ENCODE measurements at places on chromosomes 1 and 21. TPM values are rescaled to one million over a fixed set of nuclear protein-coding genes. Genes with fewer than 3 reads are reported as not detected.

DNA sequence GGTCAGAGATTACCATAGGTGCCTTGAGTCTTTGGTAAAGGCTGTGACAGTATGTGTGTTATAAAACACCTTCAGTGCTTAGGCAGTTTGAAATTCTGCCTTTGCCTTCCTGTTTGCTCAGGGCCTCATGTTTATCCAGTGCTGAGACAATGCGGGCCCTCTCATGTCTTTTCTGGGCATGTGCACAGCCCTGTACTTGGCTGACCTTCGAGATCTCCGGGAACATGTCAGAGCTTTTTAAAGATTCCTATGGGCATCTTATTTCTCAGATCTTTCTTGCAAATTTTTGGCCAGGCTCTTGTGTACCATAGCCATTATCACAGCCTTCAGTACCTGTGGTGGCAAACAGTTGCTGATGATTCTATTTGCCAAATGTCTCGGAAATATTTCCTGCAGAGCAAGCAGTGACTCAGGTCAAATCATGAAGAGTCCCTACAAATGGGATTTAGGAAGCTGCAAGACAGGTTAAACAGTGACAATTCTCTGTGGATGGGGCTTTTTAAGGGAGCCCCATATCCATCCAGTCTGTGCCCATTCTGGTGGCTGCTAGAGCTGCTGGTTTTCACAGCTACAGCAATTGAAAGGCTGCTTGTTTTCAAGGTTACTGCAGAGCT, 42.1 kb downstream of the HOOK1 start:
- no peak overlapping the region for H3K4me3 ChIP-seq
- no peak overlapping the region for H3K27ac ChIP-seq
- no peaks in the 10 kb centered on the region for H3K4me1 ChIP-seq

- H3K27ac ChIP-seq = no peak overlapping the region
- H3K4me3 ChIP-seq = no peak overlapping the region
- H3K27me3 ChIP-seq = no peaks in the 10 kb centered on the region
- DNase-seq = no peak
These were observed 39.3 kb downstream of the L1TD1 start for GRCh38 chr1:62233926-62234450.

GRCh38 chr1:41261926-41262618, 20.0 kb upstream of the SCMH1 start:
- no peak overlapping the region for H3K27ac ChIP-seq
- H3K4me3 ChIP-seq = no peak overlapping the region
- H3K4me1 ChIP-seq = no peaks in the 10 kb centered on the region
- DNase-seq = no peak

DNA sequence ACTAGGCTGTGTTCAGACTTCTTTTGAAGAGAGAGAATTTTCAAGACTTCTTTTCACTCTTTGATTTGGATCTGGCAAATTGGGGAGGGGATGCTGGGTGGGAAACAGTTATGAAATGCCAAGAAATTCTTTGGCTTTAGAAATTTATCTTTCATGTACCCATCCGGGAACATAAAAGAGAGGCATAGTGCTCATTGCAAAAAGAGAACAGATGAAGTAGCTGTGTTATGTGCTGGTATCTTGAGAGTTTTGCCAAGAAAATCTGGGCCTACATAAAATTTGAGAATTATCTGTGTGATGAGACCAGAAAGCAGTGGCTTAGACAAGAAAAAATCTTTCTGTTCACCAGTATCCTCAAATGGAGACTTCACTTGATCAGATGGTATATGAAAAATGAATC, 4.3 kb downstream of the TMEM167B start:
- DNase-seq = no peak
- peaks cover 14% of the 10 kb centered on the region for H3K4me1 ChIP-seq
- no peaks in the 10 kb centered on the region for H3K36me3 ChIP-seq
- H3K4me3 ChIP-seq = no peak overlapping the region

DNA sequence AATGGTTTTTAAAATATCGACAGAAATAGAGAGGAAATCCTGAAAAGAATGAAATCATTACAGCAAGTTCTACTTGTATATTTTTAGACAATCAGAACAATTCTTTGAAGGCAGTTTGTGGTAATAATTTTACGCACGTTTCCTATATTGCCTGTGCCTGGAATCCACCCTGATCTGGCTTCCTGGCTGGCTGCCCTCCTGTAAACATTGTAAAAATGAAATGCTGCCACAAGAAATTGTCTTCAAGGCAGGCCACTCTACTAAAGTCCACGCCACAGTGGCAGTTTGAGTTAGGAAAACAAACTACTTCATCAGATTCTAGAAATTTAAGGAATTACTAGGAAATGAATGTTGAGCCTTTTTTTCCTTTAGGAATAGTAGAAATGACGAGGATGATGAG, 454.5 kb upstream of the NR5A2 start:
- no peaks in the 10 kb centered on the region for H3K27me3 ChIP-seq
- DNase-seq = no peak
- H3K36me3 ChIP-seq = no peaks in the 10 kb centered on the region
- no peaks in the 10 kb centered on the region for H3K4me1 ChIP-seq
- H3K27ac ChIP-seq = no peak overlapping the region

- H3K4me1 ChIP-seq = peaks cover 86% of the 10 kb centered on the region
- H3K4me3 ChIP-seq = no peak overlapping the region
- H3K36me3 ChIP-seq = no peaks in the 10 kb centered on the region
- no peaks in the 10 kb centered on the region for H3K27me3 ChIP-seq
- peak; percentile 84 for DNase-seq
- peak overlapping the region; percentile 97 for H3K27ac ChIP-seq
These were observed 14.3 kb downstream of the ADAMTSL4 start for GRCh38 chr1:150563340-150564038.

- H3K27ac ChIP-seq = peak overlapping the region; percentile 55
- peaks cover 13% of the 10 kb centered on the region for H3K4me1 ChIP-seq
- peak overlapping the region; percentile 51 for H3K4me3 ChIP-seq
- H3K27me3 ChIP-seq = no peaks in the 10 kb centered on the region
- H3K36me3 ChIP-seq = no peaks in the 10 kb centered on the region
These were observed 261 bp upstream of the CCDC24 start for GRCh38 chr1:43991200-43991475.

DNA sequence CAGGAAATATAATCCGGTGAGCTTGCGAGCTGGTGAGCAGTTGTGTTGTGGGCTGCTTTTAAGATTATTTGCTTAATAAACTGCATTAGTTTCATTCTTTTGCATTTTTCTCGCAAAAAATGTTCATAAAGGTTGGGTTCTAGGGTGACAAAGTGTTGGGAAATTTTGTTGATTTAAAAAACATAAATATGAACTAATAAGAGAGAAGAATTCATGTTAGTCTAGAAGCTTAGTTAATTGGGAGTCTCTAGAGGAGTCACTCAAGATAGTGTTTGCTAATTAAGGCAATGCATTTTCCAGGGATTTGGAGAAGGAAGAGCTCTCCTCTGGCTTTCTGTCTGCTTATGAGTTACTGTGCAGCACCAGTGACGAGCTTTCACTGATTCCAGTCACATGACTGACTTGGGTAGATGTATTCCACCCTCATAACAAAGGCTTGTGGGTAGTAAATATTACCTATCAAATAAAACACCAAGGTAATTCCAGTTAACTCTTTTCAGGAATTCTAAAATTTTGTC, 417.0 kb downstream of the PTBP2 start:
- no peaks in the 10 kb centered on the region for H3K36me3 ChIP-seq
- no peak overlapping the region for H3K4me3 ChIP-seq
- no peak overlapping the region for H3K27ac ChIP-seq
- DNase-seq = no peak

DNA sequence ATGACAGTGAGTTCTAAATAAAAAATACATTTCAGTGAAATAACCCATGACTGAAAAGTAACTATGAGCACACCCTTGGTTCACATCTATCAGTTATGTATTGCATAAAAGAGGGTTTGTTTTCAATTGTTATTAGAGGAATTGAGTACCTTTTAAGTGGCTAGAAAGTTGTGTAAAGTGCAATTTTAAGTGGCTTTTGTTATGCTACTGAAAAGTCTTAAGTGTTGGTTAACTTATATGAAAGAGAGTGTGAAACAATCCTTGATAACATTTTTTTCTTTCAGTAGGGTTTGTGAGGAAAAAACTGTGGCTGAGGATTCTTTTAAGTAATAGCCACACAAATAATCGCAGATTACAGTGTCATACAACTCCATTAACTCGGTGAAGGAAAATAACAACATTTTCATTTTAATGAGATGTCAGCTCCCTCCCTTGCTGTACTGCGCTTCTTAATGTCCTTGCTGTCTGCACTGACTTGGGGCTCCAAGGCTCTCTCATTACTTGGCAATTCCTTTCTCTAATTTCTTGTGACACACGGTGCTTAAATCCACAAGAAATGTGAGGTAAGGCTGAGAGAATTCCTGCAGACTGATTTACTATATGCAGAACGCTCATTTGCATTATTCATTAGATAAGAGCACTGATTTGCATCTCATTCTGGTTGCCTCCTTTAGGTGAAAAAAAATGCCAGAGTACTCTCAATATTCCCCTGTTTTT, 40.6 kb downstream of the NTNG1 start:
- H3K27me3 ChIP-seq = no peaks in the 10 kb centered on the region
- H3K27ac ChIP-seq = no peak overlapping the region
- no peak overlapping the region for H3K4me3 ChIP-seq

GRCh38 chr1:4614371-4615137, 39.9 kb upstream of the AJAP1 start:
- H3K27ac ChIP-seq = no peak overlapping the region
- no peaks in the 10 kb centered on the region for H3K27me3 ChIP-seq
- DNase-seq = no peak

- DNase-seq = no peak
- H3K4me3 ChIP-seq = no peak overlapping the region
- no peak overlapping the region for H3K27ac ChIP-seq
- H3K36me3 ChIP-seq = no peaks in the 10 kb centered on the region
- no peaks in the 10 kb centered on the region for H3K4me1 ChIP-seq
- no peaks in the 10 kb centered on the region for H3K27me3 ChIP-seq
These were observed 15.5 kb upstream of the SMG7 start for GRCh38 chr1:183456826-183457225.

DNA sequence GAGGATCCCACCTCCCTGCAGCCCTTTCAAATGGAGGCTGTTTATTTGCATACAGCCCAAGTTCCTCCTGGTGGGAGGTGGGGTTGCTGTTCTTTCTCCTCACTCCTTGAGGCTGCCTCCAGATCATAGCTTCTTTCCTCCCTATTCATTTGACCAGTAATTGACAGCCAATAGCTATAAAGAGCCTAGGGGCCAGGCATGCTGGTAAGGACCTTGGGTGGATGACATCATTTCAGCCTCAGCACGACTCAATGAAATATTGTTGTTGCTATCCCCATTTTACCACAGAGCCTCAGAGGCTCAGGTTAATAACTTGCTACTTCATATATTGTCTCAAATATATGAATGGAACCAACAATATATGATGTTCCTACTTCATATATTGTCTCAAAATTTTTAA, 31.1 kb downstream of the ZSCAN20 start:
- H3K27me3 ChIP-seq = no peaks in the 10 kb centered on the region
- DNase-seq = no peak
- no peak overlapping the region for H3K27ac ChIP-seq
- no peaks in the 10 kb centered on the region for H3K36me3 ChIP-seq
- no peak overlapping the region for H3K4me3 ChIP-seq
- H3K4me1 ChIP-seq = no peaks in the 10 kb centered on the region

DNA sequence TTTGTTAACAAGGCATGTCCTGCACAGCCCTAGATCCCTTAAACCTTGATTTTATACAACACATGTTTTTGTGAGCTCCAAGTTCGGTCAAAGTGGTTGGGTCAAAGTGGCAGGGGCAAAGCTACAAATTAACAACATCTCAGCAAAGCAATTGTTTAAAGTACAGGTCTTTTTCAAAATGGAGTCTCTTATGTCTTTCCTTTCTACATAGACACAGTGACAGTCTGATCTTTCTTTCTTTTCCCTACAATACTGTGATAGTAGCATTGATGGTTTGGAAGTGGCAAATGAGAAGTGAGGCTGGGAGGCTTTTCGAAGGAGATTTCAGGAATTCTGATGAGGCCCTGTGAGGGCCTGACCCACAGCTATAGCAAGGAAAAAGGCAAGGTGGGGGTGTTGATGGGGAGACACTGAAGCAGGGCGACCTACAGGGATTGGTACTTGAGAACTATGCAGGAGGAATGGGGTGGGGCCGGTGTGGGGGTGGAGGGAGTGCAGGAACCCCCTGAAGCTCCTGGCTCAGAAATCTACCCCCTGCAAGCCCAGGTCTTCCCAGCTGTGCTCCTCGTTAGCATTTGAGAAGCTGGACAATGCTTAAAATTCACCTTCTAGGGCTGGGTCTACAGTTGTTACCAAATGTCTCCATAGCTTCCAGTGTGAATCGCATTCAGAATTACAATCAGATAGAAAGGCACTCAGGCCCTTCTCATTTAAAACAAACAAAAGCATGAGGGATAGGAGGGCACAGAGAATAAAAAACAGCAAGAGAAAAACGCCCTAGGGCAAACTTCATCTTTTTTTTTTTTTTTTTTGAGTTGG, 102.6 kb upstream of the PPM1J start:
- no peaks in the 10 kb centered on the region for H3K4me1 ChIP-seq
- no peaks in the 10 kb centered on the region for H3K36me3 ChIP-seq
- no peak overlapping the region for H3K4me3 ChIP-seq
- no peaks in the 10 kb centered on the region for H3K27me3 ChIP-seq
- DNase-seq = no peak

- no peaks in the 10 kb centered on the region for H3K4me1 ChIP-seq
- no peak overlapping the region for H3K27ac ChIP-seq
- no peaks in the 10 kb centered on the region for H3K36me3 ChIP-seq
These were observed 89.5 kb upstream of the CD53 start for GRCh38 chr1:110783292-110783918.

DNA sequence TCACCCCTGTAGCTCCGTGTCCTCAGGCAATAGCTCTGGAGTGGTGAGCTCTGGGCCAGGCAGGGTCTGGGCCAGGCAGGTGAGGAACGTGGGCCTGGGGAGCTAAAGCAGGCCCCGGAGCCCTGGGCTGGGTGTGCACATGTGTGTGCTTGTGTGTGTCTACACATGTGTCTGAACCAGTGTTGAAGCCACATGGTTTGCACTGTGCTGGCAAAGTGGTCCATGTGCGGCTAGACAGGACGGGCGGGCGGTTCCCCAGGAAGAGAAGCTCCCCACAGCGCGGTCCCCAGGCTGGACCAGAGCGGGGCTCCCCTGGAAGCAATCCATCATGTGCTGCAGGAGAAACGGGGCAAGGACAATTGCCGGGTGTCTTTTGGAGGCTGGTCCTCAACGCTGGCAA, 84.2 kb downstream of the PRDM16 start:
- no peak for DNase-seq
- no peak overlapping the region for H3K27ac ChIP-seq
- no peak overlapping the region for H3K4me3 ChIP-seq
- H3K27me3 ChIP-seq = no peaks in the 10 kb centered on the region

The LDLRAD2 gene
- total RNA-seq = 1.9 TPM

The CFHR1 gene
- not detected for total RNA-seq

The ACTL8 gene
- total RNA-seq = 12.6 TPM

The LEFTY1 gene
- total RNA-seq = 0.87 TPM
